Pons (tissue), 1 donor: ENCODE measurements at places on chromosomes 12 and 14.

GRCh38 chr14:61257469-61258057 lies 23.6 kb downstream of the TMEM30B start:
- no peak for DNase-seq

DNA sequence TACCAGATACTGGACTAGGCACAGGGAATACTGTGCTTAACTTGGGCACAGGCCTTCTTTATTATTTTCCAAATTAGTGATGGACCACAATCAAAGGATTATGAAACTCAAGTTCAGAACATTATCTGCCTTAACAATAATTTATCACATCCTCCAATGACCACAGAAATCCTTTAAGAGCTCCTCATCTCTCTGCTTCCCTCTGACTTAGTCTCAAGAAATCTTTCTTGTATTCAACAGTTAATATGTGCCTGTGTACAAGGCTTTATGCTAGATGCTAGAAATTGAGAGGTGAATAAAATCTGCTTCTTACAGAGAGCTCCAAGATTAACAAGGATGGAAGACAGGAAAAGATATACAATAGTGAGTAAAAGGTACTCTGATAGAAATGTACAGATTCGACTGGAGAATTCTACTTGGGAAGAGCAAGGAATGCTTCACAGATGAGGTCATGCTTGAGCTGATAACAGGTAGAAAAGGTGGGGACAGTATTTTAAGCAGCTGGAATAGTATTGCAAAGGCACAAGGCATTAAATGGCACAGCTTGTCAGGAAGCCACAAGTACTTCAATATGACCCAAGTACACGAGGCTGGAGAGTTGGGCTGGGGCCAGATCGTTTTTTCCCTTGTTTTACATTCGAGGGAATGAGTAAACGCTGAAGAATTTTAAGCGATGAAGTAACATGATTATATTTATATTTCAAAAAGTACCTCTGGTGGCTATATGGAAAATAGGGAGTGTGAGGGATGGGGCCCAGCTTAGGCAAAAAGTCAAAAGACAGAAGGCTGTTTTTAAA lies 55.1 kb upstream of the ARID2 start:
- no peak for DNase-seq

- no peak for DNase-seq
Observed at GRCh38 chr14:75443203-75443969, 15.6 kb downstream of the JDP2 start.

GRCh38 chr14:84806622-84807021 lies 723.3 kb upstream of the FLRT2 start:
- DNase-seq = no peak

GRCh38 chr12:67761566-67761965 lies 113.0 kb downstream of the DYRK2 start:
- no peak for DNase-seq

DNA sequence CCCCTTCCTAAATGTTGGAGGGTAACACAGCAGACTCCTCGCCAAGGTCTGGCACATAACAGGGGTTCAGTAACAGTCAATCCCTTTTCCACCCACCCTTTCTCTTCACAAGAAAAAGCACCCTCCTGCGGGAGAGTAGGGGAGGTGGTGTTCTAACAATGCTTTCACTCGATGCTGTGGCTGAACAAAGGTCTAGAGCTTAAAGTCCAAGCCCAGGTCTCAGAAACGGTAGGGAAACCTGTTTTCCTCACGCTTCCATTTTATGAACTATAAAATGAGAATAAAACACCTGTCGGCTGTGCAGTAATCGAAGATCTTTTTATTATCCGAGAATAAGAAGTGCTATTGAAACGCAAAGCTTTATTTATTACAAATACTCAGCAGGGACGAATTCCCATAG lies 20.9 kb upstream of the CACNA2D4 start:
- no peak for DNase-seq

GRCh38 chr14:79275292-79275655 lies 936.0 kb downstream of the DIO2 start:
- no peak for DNase-seq

DNA sequence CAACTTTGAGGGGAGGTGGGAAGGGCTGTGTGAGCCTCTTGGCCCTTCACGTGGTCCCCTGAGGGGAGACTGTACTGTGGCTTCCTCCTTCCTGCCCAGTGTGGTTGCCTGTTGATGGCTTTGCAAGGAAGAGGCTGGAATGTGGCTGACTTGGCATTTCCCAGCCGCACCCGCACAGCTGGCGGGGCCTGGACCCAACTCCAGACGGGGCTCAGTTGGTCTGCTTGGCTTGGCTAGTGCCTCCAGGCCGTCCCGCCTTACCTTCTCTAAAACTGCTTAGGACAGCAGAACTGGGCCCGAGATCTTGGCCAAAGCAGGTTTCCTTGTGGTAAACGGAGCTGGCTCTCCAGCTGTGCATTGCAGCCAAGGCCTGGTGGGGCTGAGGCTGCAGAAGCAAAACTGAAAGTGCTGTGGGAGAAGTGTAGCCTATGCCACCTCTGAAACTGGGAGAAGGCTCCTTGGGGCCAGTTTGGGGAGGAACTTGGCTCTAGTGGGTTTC lies 139.5 kb downstream of the SMOC1 start:
- DNase-seq = peak; percentile 38

GRCh38 chr12:94595152-94595551 lies 55.2 kb downstream of the TMCC3 start:
- no peak for DNase-seq

DNA sequence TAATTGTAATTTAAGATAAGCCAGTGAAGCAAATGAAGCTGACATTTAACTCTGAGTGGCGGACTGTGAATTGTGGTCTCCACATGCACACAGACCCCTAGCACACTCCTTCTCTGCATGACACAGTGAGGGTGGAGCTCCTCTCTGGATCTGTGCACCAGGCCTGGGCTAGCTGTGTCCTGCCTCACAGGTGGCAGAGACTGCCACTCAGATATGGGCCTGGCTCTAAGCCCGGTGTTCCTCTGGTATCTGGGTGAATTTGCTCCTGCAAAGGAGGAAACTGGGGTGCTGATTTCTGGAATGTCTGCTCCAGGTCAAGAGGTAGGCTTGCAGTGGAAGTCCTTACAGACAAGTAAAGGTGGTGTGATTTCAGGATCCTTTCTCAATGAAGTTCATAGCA lies 282.4 kb downstream of the FOXN3 start:
- DNase-seq = no peak

- no peak for DNase-seq
Observed at GRCh38 chr14:20578784-20579502, 8.9 kb downstream of the RNASE11 start.

- no peak for DNase-seq
Observed at GRCh38 chr14:100110816-100111215, 45.6 kb downstream of the EVL start.

- no peak for DNase-seq
Observed at GRCh38 chr12:22271023-22271422, 63.5 kb downstream of the ST8SIA1 start.

- no peak for DNase-seq
Observed at GRCh38 chr12:27185234-27186021, 58.7 kb upstream of the STK38L start.

DNA sequence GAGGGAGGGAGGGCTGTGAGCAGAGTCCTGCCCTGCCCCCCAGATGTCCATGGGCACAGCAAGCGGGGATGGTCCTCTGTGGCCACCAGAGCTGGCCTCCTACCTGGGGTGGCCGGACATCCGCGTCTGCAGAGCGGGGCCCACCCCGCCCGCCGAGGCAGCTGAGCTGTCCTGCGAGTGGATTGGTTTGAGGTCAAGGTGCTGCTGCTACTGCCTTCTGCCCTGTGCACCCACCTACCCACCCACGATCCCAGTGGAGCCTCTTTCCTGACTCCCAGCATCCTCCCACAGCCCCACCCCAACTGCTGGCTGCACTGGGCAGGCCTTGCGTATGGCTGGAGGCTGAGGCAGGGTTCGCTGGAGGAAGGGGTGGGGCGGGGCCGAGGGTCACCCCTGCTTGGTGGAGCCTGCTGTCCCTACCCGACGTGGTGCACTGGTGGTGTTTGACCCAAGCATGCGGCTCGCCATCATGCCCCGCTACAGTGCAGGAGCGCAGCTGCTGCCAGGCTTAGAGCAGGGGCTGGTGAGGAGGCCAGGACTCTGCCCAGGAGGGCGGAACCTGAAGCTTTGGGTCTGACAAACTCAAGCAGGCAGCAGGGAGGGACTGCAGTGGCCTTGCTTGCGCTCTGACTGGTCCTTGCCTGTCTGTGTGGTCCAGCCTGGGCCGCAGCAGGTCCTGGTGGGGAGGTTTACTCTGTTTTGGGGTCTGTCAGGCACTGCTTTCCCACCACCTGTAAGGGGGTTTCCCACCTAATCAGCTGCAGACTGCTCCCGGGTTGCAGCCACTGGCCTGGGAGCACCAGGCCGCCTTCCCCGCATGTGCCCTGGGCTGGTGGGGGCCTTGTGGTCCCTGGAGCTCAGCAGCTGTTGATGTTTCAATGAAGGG lies 23.7 kb downstream of the CEP170B start:
- no peak for DNase-seq

DNA sequence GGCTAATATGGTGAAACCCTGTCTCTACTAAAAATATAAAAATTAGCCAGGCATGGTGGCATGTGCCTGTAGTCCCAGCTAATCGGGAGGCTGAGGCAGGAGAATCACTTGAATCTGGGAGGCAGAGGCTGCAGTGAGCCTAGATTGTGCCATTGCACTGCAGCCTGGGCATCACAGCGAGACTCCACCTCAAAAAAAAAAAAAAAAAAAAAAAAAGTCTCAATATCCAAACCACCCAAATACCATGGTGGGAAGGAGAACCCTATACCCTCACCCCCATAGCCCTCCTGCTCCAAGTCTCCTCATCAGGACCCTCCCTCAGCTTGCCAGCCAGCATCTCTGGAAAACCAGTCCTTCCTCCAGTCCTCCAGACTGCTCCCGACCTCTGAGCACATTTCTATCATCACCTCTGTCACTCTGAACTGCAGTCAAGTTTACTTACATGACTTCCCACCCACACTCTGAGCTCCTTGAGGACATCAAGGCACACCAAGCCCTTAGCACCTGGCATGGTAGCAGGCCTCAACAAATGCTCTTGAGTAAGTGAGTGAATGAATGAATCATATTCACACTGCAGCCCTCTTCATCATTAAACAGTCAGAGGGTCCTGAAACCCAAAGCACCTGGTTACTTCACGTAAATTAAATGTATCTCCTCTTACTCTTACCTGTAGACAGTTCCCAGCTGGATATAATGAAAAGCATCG lies 35.2 kb downstream of the NT5DC3 start:
- DNase-seq = no peak

DNA sequence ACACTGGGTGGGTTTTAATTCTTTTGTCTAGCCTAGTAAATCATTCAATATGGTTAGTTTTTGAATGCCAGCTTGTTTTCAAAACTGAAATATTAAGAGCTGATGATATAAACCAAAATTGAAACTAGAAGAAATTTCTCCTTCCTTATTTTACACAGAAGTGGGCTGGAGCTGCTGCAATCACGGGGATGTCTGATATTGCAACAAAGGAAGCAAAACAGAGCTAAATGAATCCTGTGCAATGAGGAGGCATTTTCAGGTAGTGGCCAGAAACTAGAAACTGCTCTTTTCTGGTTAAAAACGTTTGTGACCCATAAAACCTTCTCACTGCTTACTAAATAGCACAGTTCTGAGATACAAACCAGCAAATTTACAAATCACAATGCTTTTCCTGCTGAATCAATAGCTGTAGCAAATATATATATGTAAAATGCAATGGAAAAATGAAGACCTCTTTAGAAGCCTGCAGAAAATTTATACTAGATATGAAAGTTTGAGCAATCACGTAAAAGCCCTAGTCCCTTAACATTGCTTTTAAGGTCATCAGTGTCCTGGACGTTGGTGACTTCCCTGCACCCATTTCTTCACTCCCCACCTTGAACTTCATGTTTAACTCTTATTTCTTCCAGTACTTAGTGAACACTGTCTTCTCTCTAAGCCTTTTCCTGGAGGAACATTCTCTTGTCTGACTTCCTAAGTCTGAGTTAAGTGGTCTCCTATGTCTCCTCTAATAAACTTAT lies 15.9 kb upstream of the LRRK2 start:
- peak; percentile 75 for DNase-seq

DNA sequence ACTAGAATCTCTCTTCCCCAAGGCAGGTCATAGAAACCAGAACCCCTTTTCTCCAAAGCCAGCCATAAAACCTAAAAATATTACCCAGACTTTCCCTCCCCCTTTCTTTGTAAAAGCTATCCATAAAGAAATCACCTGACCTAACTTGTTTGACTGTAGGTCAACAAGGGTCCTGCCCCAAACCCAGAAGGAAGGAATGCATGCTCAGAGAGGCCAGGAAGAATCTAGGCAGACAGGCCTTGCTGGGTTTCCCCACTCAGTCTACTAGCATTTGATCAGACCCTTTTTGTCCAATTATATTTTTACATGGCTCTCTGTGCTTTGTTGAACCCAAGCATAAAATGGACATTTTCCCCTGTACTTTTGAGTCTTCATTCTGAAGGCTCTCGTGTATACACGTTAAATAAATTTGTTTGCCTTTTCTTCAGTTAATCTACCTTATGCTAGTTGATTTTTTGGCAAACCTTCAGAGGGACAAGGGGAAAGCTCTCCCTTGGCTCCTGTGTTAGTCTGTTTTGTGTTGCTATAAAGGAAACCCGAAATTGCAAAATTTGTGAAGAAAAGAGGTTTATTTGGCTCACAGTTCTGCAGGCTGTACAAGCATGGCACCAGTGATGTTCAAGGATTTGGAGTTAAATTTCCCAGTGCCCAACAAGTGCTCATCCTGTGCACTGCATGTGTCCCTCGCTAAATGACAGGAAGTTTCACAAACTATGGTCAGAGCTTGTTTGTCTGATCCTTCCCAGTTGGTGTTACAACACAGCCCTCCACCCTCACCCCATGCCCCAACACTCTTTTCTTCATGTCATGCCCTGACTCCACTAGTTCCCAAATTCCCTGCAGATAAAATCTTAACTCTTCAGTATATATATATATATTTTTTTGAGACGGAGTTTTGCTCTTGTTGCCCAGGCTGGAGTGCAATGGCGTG lies 14.2 kb upstream of the RASSF3 start:
- DNase-seq = no peak

GRCh38 chr14:85380881-85381280 lies 149.1 kb upstream of the FLRT2 start:
- DNase-seq = no peak

DNA sequence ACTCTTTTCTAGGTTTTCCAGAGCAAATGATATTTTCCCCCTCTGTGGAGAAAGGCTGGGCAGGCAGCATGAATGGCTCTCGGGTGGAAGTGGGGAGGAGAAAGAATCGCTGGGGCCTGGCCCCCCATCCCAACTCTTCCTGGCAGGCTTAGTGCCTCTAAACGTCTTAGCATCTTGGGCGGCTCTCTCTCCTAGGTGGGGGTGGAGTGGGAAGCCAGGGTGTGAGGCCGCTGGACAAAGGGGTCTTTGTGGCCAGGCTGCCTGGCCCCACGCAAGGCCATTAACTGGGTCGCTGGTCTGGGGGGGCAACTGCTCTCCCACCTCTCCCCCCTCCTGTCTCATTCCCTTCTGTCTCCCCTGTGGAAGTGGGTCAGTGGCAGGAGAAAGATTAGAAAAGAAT lies 4.7 kb downstream of the LRP1-AS start:
- no peak for DNase-seq

- no peak for DNase-seq
Observed at GRCh38 chr12:97560350-97560749, 97.7 kb downstream of the RMST start.
